ENCODE measurements at places on chromosomes 12 and 14.

GRCh38 chr12:48671231-48671856 lies 10.7 kb downstream of the KANSL2 start:
- H3K27me3 ChIP-seq: no peaks in the 10 kb centered on the region
- DNase-seq: no peak
- no peaks in the 10 kb centered on the region for H3K4me1 ChIP-seq
- no peak overlapping the region for H3K4me3 ChIP-seq
- peaks cover 32% of the 10 kb centered on the region for H3K36me3 ChIP-seq

- peaks cover 5% of the 10 kb centered on the region for H3K4me1 ChIP-seq
- H3K27ac ChIP-seq: no peak overlapping the region
- DNase-seq: no peak
- no peaks in the 10 kb centered on the region for H3K27me3 ChIP-seq
- no peaks in the 10 kb centered on the region for H3K36me3 ChIP-seq
These were observed 5.9 kb downstream of the SERPINA6 start for GRCh38 chr14:94317259-94317658.

DNA sequence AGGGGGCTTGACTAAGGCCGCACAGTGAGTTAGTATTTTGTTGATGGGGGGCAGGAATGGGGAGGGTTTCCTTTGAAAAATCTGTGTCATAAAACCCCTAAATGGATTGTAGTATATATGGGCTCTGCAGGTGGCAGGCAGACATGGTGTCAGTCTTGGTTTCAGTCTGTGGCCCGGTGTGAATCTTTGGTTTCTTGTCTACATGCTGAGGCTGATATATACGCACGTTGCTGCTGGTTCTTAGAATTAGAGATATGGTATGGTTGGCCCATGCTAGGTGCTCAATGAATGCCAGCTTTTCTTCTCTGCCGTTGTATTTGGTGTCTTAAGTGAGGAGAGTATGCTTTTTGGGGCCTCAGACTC lies 73.1 kb downstream of the TSPAN9 start:
- no peak overlapping the region for H3K4me3 ChIP-seq
- no peaks in the 10 kb centered on the region for H3K27me3 ChIP-seq
- no peaks in the 10 kb centered on the region for H3K36me3 ChIP-seq
- H3K4me1 ChIP-seq: no peaks in the 10 kb centered on the region
- DNase-seq: no peak
- H3K27ac ChIP-seq: peak overlapping the region; percentile 42

GRCh38 chr12:124601706-124602105 lies 34.3 kb upstream of the NCOR2 start:
- no peak overlapping the region for H3K27ac ChIP-seq
- no peak overlapping the region for H3K4me3 ChIP-seq
- H3K27me3 ChIP-seq: no peaks in the 10 kb centered on the region
- H3K36me3 ChIP-seq: no peaks in the 10 kb centered on the region

DNA sequence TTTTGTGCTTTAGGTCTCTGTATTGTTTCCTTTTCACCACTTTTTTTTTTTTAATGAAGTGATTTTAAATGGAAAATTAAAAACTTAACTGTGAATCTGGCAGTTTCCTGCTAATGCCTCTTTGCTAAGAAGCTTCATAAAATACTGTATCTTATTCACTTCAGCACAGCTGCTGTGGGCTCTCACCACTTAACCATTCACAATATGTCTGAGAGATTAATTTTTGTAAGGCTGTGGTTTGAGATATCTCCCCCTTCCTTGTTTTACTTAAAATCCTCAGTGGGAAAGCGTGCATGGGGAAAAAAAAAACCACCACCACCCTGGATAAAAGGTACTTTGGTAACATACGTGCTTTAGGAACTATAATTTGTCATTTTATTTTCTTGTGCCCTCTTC lies 115.9 kb downstream of the ETV6 start:
- H3K4me1 ChIP-seq: peaks cover 14% of the 10 kb centered on the region
- H3K27me3 ChIP-seq: no peaks in the 10 kb centered on the region
- no peaks in the 10 kb centered on the region for H3K36me3 ChIP-seq
- no peak for DNase-seq

- no peak overlapping the region for H3K27ac ChIP-seq
- H3K27me3 ChIP-seq: no peaks in the 10 kb centered on the region
- no peak overlapping the region for H3K4me3 ChIP-seq
- DNase-seq: no peak
- H3K4me1 ChIP-seq: no peaks in the 10 kb centered on the region
- no peaks in the 10 kb centered on the region for H3K36me3 ChIP-seq
These were observed 5.4 kb upstream of the RNU6-8 start for GRCh38 chr14:32208490-32208889.

GRCh38 chr12:7304456-7304855 lies 584 bp downstream of the ACSM4 start:
- H3K27ac ChIP-seq: no peak overlapping the region
- H3K36me3 ChIP-seq: no peaks in the 10 kb centered on the region
- H3K4me1 ChIP-seq: no peaks in the 10 kb centered on the region
- DNase-seq: no peak

DNA sequence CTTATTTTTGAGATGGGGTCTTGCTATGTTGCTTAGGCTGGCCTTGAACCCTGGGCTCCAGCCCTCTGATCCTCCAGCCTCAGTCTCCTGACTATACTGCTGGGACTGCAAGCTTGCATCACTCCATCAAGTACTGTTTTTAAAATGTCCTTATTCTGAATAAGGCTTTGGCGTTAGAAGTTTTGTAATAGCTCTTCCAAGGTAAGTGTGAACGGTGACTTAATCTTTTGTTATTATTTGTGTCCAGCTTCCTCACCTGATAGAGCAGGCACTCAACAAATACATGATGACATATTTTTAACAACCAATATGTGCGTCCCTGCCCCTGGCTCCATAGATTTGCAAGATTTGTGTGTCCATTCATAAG lies 1.4 kb downstream of the C1RL start:
- no peak for DNase-seq
- peak overlapping the region; percentile 71 for H3K4me3 ChIP-seq
- no peaks in the 10 kb centered on the region for H3K27me3 ChIP-seq

DNA sequence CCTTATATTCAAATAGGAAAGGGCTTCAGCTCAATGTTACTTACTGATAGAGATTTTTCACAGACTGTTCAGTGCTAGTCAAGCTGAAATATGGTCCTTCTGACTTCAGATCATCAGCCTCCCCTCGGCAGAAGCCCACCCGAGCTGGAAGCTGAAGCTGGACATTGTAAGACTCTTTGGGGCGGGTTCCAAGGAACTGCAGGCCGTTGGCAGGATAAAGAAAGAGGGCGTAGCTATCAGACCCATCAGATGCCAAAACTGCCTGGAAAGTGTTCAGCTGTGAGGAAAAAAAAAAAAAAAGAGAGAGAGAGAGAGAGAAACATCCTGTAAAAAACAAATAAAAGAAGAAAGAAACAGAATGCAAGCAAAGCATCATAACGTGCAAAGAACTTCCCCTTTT lies 8.8 kb downstream of the NID2 start:
- no peaks in the 10 kb centered on the region for H3K4me1 ChIP-seq
- no peaks in the 10 kb centered on the region for H3K36me3 ChIP-seq
- H3K27me3 ChIP-seq: no peaks in the 10 kb centered on the region
- H3K4me3 ChIP-seq: no peak overlapping the region
